Left cardiac atrium (tissue), 4 donors: ENCODE measurements at places on chromosomes 3 and 15. TPM values are rescaled to one million over a fixed set of nuclear protein-coding genes. Genes with fewer than 3 reads are reported as not detected.

DNA sequence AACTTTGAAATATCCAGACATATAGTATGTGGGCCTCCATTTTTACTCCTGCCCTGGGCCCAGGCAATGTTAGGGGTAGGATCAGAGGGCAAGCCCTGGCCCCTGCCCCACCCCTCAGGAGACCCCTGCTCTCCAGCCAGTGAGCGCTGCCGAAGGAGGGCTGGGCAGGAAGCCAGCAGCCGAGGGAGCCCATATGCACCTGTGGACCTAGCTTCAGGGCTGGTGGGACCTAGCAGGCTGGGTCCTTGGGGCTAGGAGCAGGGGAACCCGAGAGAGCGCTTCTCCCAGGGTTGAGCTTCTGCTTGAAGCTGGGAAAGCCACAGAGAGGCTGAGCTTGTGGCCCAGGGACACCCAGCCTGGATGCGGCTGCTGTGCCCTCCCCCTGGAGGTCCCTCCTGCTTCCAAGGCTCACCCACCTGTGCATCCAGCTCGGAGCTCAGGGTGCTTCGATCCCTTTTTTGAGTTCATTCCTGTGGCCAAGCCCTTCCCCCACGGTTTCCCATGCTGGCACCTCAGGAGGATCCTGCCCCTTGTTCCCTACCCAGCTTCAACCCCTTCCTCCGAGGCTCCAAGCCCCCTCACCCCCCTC, 21.0 kb upstream of the CYP11A1 start:
- no peak for DNase-seq

GRCh38 chr3:81841540-81841939, 80.1 kb upstream of the GBE1 start:
- DNase-seq, result no peak

DNA sequence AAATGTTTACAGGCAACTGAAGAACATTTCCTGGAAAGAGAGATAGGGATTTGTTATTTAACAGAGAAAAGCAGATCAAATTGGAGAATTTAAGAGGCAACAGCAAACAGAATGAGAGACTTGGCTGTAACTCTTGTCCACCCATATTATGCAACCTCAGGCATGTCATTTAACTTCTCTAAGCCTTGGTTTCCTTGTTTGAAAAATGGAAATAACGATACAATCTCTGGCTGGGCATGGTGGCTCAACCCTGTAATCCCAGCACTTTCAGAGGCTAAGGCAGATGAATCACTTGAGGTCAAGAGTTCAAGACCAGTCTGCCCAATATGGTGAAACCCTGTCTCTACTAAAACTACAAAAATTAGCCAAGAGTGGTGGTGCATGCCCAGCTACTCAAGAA, 23.7 kb downstream of the ARRDC4 start:
- no peak for DNase-seq

DNA sequence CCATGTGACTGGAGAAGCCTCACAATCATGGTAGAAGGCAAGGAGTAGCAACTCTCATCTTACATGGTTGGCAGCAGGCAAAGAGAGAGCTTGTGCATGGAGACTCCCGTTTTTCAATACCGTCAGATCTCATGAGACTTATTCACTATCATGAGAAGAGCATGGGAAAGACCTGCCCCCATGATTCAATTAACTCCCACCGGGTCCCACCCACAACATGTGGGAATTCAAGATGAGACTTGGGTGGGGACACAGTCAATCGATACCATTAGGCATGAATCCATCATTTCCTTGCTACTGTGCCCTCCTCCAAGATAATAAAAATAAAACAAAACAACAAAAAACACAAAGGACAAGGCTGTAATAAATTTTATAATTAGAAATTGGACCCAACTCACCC, 384.7 kb upstream of the MEIS2 start:
- no peak for DNase-seq

DNA sequence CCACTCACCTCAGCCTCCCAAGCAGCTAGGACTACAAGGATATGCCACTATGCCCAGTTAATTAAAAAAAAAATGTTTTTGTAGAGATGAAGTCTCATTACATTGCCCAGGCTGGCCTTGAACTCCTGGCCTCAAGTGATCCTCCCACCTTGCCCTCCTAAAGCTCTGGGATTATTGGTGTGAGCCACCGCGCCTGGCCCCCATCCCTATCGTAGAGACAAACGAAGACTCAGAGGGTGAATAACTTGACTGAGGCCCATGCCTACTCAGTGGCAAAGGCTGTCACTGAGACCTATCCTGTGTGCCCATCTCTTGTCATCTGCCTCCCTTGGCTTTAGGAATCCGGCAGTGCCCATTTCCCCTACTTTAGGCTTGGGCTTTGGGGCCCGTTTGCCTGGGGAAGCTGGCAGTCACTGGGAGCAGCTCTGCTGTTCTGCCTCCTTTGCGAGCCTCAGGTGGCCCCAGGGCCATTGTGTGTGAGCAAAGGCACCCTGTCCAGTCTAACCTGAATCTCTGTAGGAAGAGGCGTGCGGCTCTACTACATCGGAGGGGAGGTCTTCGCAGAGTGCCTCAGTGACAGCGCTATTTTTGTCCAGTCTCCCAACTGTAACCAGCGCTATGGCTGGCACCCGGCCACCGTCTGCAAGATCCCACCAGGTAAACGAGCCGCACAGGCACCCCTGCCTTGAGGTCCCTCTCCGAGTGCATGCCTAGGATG, 70.1 kb downstream of the AAGAB start:
- DNase-seq, result no peak

The TNNC1 gene
- 3,233 TPM for total RNA-seq
